Bronchus fibroblast of lung (primary cell): ENCODE measurements at places on chromosomes 1 and 21. TPM values are rescaled to one million over a fixed set of nuclear protein-coding genes. Genes with fewer than 3 reads are reported as not detected.

The NPHS2 gene
- total RNA-seq, result not detected in 2 replicates

The VANGL2 gene
- 0.89 and 1.0 TPM in 2 replicates for total RNA-seq

The CA6 gene
- total RNA-seq, result not detected in 2 replicates

The E2F2 gene
- total RNA-seq, result 3.3 and 3.7 TPM in 2 replicates

The SLC26A9 gene
- not detected in 2 replicates for total RNA-seq

The GREM2 gene
- under 0.01 TPM in 1 of 2 replicates, not detected in the other for total RNA-seq

The PAX7 gene
- not detected in 2 replicates for total RNA-seq

The PLXNA2 gene
- total RNA-seq, result 5.5 and 6.2 TPM in 2 replicates

The AVPR1B gene
- not detected in 2 replicates for total RNA-seq

The OPTC gene
- not detected in 2 replicates for total RNA-seq

The NTMT2 gene
- not detected in 2 replicates for total RNA-seq
